ENCODE measurements at places on chromosomes 7 and 10.

- no peak for DNase-seq
Observed at GRCh38 chr7:121023683-121024511, 35.4 kb downstream of the CPED1 start.

GRCh38 chr7:46109437-46109836 is 188.4 kb upstream of the IGFBP3 start:
- DNase-seq = no peak

DNA sequence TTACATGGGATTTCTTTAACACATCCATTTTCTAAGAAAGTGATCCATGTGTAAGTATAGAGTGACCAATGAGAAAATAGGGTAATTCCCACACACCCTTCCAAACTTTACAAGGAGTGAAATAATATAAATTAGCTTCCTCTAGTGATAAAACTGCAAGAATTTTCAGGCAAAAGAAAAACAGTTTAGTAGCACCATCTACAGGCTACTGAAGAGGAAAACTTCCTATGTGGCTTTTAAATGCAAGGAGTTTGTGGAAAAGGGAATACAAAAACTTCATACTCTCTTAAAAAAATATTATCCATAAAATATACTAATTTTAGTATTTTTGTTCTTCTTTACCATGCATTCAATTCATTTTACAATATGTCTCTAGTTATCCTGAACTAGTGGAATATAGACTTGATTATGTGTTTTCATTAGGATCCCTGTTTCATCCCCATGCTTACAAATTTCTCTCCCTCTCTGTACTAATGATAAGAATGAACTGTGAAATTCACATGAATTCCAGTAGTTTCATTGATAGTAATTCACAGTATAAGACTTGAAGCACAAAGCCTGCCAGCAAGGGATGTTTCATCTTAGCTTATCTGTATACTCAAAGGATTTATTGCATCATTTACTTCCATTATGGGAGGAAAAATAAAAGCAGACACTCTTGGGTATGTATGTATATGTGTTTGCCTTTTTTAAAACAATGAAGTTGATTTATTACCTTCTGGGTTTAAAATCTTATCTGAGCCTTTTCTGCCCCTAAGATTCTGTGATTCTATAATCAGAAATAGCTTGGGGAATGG is 442.9 kb downstream of the AUTS2 start:
- DNase-seq = no peak

DNA sequence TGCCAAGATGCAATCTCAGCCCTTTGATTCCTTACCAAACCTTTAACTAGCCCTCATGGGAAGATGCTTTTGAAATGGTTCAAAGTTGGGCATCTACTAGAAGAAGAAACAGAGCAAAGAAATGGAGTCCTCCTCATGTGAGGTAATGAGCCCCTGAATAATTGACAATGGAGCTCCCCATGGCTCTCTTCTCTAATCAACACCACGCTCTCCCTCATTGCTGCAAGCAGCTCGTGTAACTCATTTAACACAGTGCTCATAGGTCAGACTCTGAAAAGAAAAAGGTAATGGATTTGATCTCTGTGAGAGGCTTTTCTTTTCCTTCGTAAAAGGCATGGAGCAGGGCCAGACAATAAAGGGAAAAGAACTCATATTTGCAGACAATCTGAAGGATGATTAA is 312.8 kb downstream of the PHTF2 start:
- no peak for DNase-seq

- no peak for DNase-seq
Observed at GRCh38 chr7:23469961-23470250, 385 bp downstream of the IGF2BP3 start.

DNA sequence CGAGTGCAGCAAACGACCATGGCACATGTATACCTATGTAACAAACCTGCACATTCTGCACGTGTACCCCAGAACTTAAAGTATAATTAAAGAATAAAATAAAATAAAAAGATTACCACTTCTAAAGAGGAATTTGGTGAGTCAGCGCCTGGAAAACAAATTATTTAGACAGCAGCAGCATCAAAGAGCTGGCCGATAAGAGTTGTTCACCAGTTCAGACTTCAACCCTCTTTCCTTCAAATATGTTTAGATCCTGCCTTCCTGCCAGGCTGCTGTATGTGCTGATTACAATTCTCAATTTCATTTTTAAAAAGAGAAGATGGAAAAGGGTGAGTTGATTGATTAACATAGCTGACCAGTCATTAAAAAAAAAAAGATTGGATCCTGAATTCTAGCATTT is 672.0 kb upstream of the NRP1 start:
- DNase-seq = no peak

GRCh38 chr7:113087071-113087998 is 708 bp upstream of the GPR85 start:
- no peak for DNase-seq

DNA sequence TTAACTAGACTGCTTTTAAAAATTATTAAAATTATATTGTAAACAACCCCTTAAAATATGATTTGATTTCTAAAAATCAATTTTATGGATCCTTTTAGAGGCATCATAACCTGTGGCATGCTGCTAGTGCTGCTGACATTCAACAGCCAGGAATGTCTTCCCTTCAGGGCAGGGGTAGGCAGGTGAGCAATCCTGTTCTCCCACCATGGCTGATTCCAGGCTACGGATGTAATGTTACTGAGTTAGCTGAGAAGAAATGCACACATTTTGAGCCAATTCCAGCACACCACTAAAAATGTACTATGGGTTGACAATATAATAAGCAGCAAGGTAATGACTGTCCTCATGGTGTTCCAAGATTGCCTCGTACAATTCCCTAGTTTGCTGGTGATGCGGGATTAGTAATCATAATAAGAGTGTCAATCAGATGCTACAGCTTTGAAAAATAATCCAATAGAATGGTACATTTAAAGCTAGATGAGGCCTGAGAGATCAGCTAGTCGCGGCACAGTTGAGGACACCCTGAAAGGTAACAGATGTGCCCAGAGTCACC is 108.7 kb upstream of the PRR15 start:
- DNase-seq = no peak

DNA sequence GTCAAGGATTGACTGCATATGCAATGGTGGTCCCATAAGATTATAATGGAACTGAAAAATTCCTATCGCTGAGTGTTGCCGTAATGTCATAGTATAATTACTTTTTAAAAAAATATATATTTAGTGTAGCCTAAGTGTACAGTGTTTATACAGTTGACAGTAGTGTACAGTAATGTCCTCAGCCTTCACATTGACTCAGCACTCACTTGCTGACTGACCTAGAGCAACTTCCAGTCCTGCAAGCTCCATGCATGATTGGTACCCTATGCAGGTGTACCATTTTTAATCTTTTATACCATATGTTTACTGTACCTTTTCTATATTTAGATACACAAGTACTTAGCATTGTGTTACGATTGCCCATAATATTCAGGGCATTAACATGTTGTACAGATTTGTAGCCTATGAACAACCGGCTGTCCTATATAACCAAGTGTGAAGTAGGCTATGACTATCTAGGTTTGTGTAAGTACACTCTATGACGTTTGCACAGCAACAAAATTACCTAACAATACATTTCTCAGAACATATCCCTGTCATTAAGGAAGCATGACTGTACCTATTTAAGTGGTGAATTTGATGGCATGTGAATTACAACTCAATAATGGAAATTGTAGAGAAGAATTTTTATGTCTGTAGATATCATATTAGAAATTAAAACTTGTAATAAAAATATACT is 40.9 kb downstream of the CCNY start:
- DNase-seq = no peak

DNA sequence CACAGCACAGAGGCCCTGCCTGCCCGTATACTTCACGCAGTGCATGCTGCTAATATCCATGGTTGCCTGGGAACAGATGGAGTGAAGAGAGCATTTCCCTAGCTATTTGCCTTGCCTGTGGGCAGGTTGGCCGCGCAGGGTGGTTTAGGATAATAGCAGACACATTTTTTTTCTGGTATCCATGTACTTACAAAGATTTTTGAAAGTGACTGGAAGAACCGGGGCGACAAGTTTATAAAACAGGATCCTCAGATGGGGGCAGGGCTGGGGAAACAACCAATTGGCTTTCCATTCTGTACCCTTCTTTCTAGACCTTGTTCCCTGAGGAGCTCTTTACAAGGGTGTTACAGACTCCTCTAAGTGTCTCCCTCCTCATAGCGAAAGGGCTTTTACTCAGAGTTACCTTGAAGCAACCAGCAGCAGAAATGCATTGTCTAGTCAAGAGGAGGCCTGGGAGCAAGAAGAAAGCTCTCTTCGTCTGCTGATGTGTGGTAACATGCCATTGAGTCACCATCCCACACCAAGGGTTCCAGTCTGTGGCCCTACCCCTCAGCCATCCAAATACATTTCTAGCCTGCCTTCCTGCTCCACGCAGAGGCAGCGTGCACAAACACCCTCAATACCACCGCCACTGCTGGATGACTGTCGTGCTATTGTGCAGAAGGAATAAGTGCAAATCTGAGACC is 31.5 kb downstream of the MTURN start:
- DNase-seq = no peak

DNA sequence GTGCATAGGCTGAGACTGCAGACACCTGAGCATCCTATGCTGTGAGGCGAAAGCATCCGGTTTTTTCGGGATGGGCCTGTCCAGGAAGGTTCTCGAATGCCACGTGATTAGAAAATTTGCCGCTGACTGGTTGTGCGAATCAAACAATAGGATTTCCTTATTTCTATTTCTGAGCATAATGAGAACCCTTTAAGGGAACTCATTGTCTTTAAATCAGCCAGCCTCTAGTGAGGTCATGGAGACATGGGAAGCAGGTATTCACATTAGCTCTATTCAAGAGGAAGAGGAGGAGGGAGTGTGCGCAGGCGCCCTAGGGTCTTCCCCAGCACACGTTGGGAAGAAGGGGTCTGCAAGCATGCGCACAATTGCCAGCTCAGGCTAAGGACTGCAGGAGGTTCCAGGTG is 5.6 kb downstream of the GIMAP1 start:
- no peak for DNase-seq

- DNase-seq = no peak
Observed at GRCh38 chr10:104043854-104044253, 41.8 kb downstream of the COL17A1 start.

DNA sequence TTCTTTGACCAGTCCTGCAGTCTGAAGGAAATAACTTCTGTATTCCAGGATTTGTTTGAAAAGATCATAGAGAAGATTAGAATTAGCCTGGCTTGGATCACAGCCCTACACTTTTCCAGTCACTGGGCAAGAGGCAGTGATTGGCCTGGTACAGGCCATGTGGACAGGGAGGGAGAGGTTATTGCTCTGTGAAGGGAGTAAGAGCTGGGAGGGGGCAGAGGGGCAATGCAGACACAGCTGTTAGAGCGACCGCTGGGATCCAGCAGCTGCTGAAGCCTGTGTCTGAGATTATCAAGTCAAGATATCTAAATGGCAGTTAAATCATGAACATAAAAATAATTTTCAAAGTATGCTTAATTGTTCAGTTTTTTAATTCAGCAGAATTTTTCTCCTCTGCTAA is 257.3 kb downstream of the SDK1 start:
- DNase-seq = no peak

- no peak for DNase-seq
Observed at GRCh38 chr10:93566435-93567276, at the start of gene FFAR4. Gene FFAR4 (plus strand): TSS chr10:93566665. CDS start chr10:93566721, 56 bp downstream.

All from stimulated activated CD8-positive, alpha-beta memory T cell treated with anti-CD3 and anti-CD28 coated beads, Interleukin-2, amount 100 ng/mL, for 48 hours (primary cell).